ENCODE measurements at places on chromosomes 13 and 19.
A peak's percentile ranks its signal among the peaks of the same experiment; 100 is the strongest.

GRCh38 chr19:8148410-8149260 lies 757 bp downstream of the FBN3 start:
- no peak for DNase-seq

DNA sequence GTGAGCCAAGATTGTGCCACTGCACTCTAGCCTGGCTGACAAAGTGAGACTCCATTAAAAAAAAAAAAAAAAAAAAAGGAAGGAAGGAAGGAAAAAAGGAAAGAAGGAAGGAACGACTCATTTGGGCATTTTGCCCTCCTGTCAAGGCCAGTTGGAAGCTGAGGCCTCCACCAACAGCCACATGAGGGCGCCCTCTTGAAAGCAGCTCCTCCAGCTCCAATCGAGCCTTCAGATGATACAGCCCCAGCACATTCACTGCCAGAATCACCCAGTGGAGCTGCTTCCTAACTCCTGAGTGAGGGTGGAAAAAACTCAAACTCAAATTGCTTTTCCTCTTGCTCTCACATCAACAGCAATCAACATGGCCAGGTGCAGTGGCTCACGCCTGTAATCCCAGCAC lies 40.9 kb downstream of the GNG7 start:
- no peak for DNase-seq

DNA sequence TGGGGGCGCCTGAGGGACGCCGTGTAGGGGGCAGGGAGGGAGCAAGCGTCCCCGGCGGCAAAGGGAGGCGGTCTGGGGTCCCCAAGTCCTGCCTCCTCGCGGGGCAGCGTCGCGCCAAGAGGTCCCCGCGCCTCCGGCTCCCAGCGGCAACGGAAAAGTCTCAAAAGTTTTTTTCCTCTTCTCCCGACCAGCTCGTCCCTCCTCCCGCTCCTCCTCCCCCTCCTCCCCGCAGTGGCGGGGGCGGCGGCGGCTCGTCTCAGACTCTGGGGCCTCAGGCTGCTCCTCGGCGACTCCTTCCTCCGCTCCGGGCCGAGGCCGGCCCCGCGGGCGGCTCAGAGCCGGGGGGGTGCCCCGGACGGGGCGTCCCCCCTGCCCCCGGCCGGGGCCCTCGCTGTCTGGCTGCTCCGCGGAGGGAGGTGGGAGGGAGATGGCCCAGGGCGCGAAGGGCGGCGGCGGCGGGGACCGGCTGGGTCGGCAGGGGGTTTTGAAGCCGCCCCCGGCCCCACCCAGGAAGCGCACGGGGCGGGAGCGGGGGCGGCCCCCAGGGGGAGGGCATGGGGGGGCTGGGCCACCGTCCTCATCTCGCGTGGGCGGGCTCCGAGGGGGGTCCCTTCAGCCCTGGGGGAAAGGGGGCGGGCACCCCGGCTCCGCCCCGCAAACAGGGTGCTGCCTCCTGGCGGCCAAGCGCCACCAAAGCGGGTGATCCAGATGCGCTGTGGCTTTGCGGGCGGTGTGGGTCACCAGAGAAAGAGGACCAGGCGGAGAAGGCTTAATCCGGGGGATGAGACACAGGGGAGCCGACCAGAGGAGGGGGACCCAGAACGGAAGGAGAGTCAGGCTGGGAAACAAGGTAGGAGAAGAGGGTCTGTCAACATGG lies at the start of gene TGFB1:
TGFB1 (minus strand) TSS at position 457 of the 877 bp plus-strand sequence. CDS start 878 bp downstream, outside the sequence.
- DNase-seq: peak; percentile 97

GRCh38 chr13:111001636-111002035 lies 86.8 kb upstream of the ANKRD10 start:
- DNase-seq: no peak

DNA sequence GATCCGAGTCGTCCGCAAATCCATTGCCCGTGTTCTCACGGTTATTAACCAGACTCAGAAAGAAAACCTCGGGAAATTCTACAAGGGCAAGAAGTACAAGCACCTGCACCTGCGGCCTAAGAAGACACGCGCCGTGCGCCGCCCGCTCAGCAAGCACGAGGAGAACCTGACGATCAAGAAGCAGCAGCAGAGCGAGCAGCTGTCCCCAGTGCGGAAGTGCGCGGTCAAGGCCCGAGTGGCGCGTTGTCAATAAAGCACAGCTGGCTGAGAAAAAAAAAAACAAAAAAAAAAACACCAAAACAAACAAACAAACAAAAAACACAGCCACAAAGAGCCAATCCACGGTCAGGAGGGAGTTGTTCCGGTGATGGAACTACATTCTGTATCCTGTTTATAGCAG lies 4.7 kb upstream of the GNA15 start:
- no peak for DNase-seq

DNA sequence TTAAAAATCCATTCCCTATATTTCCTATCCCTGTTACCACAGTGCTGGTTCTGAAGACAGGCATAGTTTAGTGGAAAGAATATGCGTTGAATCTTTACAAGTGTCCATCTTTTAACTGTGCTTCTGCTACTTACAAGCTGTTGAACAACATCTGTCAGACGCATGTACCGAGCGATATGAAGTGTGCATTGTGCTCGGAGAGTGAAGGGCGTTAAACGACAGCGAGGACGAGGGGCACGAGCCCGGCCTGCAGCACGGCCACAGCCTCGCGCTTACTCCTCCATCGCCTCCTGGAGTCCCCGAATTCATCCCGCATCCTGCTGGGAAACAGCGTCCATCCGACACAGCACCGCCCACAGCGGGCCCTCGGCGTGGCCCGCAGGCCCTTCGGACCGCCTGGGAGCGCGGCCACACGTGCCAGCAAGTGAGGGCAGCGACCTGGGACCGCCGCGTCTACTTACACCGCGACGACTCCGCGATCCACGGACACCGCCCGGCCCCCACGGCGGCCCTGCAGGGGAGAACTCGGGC lies 514 bp downstream of the PCID2 start:
- DNase-seq: no peak

DNA sequence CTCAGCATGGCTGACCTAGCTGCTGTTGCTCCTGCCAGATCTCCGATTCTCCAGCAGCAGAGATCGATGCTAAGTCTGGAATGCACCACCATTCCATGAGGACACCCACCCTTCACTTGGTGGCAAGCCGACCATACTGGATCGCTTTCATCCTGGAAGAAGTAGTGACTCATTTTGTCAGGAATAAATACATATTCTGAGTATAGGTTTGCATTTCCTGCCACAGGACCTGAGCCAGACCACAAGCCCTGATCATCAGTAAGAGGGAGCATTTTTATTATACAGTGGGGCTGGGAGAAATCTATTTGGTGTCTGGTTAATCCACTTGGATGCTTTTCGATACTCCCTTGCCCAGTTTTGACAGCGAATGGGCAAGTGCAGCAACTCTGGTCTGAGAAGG lies 10.9 kb upstream of the KCTD15 start:
- DNase-seq: no peak

DNA sequence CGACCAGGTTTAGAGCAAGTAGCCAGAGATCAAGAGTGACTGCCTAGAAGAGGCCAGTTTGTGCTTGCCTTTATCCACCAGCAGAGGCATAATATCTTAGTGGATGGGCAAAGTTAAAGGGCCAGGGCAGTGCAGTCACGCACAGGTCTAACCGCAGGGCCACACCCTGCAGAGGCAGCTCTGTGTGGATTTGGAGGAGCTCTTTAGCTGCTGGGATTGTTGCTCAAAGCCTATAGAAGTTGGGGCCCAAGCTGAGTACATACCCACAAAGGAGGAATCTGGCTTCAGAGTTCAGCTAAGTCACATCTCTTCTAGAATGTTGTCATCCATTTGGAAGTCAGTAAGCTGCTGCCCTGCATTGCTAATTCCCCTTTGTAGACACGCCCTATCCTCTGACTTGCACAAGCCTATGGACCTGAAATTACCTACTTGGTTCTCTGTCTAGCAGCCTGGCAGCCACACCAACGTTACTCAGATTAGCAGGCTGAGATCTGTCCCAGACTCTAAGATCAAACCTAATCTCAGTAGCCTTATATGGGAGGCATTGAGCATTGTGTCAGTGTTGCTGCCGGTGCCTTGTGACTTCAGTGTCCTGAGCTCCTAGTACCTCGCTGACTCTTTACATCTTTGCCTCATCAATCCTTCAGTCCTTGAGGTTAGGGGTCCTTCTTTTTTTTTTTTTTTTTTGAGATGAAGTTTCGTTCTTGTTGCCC lies 102.9 kb upstream of the STARD13 start:
- DNase-seq: no peak

GRCh38 chr13:34139660-34140227 lies 321.8 kb downstream of the RFC3 start:
- no peak for DNase-seq

DNA sequence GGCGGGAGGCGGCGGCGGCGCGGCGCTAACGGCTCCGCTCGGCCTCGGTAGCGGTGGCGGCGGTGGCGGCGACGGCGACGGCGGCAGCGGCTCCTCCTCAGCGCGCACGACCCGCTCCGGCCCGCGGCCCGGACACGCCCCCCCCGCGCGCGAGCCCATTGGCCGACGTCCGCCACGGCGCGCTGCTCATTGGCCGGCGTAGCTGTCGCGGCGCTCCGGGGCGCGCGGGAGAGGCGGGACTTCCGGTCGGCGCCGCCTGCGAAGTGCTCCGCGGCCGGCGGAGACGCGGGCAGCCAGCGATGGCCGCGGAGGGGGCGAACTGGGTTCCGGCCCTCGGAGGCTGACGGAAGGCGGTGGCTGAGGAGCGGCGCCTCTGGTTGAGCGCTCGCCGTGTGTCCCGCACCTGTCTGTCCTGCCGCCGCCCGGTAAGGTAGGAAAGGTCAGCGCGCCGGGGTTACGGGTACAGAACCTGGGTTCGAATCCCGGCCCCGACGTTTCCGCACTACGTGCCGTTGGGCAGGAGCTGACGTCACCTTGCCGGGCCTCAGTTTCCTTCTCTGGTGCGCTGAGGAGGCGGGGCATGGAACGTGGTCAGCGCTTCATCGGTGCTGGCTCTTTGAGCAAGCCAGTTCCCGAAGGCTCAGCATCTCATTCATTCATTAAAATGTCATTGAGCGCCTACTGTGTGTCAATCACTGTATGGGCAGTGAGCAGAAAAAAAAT lies at the start of gene ELAVL1:
ELAVL1 (minus strand) TSS at position 108 of the 723 bp plus-strand sequence. CDS start 13,826 bp downstream, outside the sequence.
- peak; percentile 86 for DNase-seq

DNA sequence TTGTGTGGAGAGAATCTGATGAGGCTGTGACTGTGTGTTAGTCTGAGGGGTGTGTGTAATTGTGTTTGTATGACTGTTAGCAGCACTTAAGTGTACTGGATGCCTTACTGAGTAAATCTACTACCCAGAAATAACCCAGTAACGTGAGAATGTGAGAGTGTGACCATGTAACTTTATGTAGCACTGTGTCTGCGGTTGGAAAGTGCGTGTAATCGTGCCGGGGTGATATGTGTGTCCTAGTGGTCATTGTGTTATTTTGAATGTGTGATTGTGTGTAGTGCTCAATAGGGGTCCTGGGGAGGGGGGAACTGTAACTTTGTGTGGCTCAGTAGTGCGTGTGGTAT lies 550 bp downstream of the ZNF383 start:
- DNase-seq: no peak

DNA sequence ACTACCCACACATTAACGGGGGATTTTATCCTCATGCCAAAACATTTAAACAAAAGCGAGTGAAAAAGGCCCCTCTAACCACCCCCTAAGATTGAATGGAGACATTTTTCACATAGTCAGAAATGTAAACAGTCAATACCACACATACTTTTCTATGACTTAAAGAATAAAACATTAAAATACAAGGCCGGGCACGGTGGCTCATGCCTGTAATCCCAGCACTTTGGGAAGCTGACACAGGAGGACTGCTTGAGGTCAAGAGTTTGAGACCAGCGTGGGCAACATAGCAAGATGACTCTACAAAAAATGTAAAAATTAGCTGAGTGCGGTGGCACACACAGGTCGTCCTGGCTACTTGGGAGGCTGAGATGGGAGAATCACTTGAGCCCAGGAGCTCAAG lies 47.3 kb downstream of the MPHOSPH8 start:
- no peak for DNase-seq

DNA sequence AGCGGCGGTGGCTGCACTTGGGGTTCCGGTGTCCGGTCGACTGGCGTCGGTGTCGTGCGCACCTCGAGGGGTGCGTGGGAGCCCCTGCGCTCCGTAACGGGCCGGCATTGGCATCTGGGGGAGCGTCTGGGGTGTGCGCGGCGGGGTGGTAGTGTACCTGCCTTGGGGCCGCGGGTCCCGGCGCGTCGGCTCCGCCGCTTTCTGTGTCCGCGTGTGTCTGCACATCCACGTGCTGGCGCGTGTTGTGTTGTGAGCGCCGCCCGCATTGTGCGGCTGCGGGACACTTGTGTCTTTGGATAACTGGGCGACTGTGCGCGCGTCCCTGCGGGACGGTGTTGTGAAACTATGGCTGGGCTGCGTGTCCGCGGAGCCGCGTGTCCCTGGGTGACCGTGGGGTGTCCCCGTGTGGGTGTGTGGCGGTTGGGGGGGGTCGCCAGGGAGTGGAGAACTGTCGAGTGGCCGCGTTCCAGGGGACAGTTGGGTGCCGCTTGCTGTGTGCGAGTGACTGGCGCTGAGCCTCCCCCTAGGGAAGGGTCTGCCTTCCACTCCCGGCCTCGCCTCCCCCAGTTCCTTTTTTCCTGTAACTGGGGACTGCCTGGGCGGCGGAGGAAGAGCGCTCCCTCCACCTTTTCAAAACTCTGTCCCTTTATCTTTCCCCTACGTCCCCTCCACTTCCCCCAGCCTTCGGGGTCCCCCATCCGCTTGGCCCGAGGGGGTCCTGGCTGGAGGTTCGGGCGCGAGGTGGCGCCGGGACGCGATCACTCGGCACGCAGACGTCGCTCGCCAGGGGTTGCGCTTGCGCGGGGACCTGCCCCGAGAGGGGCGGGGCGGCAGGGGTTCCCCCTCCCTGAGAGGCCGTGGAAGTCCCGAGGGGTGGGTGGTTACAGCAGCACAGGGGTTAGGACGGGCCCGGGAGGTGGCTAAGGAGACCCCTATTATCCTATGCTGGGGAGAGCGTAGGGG lies 5.7 kb upstream of the NFIC start:
- DNase-seq: peak; percentile 66

DNA sequence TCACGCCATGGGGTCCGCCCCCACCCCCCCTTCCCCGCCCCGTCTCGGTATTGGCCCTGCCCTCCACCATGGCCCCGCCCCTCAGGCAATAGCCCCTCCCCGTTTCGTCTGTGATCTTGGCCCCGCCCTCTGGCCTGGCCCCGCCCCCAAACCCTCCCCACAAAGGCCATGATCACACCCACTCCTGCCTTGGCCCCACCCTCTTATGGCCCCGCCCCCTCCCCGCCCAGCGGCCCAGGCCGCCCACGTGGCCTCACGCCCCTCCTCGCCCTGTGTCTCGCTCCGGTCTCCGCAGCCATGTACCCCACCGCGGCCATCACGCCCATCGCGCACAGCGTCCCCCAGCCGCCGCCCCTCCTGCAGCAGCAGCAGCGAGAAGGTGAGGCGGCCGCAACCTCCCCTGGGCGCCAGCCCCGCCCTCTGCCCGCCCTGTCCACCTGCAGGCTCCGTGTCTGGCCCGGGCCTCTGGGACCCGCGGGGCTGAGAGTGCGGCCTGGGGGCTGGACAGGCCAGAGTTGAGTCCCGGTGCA lies 61.3 kb downstream of the CELF5 start:
- DNase-seq: peak; percentile 69

- no peak for DNase-seq
Measured at GRCh38 chr19:40612831-40613689, 11.9 kb downstream of the LTBP4 start.

DNA sequence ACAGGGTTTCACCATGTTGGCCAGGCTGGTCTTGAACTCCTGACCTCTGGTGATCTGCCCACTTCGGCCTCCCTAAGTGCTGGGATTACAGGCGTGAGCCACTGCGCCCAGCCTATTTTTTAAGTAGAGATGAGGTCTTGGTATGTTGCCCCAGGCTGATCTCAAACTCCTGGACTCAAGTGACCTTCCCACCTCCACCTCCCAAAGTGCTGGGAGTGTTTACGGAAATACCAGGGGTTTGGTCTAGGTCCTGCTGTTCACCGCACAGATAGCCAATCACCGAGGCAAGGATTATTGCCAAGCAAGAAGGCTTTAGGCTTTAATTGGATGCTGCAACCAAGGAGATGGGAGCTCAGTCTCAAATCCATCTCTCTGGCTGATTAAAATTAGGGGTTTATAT lies 11.6 kb downstream of the CLEC4G start:
- no peak for DNase-seq
